NCI-H69 (cell line): ENCODE measurements at places on chromosomes 5 and 9.

GRCh38 chr9:32738501-32739172 lies 44.7 kb upstream of the TMEM215 start:
- no peak for DNase-seq

DNA sequence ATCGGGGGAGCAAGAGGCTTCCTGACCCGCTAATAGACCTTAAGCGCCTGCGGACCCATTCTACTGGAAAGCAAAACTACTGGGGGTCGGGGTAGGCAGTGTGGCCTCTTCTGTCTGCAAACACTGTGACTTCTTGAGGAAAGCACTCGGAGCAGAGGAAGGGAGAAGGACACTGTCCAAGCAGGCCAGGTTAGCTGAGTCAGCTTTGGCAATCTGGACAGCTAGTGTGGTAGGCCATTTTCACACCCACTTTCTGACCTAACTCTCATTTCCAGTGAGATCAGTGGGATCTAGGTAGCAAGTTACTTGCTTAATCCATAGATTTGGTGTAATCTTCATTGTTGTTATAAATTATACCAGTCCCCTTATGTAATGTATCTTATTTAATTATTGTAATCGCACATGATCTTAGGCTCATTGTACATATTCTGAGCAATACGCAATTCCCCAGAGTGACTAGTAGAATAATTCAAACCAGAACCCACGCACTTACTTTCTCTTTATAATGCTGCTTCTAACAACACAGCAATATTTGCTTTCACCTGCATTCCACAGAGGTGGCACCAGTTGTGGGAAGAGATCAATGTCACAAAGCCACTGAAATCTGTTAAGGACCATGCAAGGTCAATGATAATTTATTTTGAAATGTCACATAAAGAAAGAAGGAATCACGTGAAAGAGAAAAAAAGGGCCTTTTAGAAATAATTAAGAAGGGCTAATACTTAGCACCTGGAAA lies 82.9 kb downstream of the NREP start:
- DNase-seq = no peak

DNA sequence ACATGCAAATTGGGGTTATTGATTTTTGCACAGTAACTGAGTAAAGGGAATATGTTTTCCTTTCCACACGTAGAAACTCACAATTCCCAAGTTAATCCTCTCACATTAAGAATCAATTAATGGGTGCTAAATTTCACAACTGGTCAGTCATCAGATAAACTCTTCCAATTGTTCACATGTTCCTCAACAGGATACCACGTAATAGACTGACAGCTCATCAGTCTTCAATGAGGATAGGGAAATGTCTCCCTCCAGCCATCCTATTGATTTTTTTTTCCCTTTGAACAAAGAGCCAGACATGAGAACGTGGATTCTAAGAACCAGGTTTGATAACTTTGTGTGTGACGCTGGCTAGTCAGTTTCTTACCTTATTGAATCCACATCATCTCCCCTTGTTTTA lies 768 bp upstream of the CER1 start:
- peak; percentile 25 for DNase-seq

- peak; percentile 43 for DNase-seq
These were observed 95.8 kb downstream of the CFAP90 start for GRCh38 chr5:7754997-7755596.

DNA sequence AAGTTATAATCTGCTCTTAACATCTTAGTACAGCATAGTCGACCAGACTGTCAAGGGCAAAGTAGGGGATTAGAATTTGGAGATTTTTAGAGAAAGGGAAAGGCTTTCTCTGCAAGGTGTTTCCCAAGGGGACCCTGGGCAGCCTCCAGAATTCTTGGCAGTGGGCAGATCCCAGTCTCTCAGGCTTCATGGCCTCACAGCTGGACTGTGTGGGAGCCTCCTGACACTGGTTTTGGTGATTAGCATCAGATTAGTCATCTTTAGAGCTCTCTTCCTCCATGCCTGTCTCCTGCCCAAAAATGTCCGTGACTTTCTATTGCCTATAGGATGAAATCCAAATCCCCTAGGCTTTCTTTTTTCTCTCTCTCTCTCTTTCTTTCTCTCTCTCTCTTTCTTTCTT lies 370.7 kb downstream of the ZSWIM6 start:
- no peak for DNase-seq

DNA sequence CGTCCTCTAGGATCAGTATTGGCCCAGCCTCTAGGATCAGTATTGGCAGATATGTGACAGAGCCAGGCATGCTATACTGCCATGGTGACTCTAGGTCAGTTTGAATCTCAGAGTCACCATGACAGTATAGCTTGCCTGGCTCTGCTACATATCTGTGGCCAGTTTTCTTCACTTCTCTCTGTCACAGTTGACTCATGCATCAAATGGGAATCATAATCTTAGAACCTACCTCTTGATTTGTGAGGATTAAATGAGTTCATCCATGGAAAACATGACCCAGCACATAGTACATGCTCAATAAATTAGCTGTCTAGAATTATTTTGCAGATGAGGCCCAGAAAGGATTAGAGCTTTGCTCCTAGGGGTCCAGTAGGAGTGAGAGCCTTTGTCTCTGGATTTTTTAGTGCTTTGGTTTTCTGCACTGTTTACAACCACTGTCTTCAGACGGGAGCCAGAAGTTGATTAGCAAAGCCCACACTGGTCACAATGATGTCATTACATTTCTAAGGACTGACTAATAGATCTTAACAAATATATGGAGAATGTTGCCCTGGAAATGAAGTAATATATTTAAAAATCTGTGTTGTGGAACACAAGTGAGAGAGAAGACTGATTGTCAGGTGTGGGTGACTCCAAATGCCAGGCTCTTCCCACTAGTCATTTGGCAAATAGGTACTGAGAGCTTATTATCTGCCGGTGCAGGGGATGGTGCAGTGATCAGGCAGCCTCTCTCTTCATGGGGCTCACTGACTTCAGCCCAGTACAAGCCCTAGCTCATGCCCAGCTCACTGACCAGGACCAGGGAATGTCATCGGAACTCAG lies 76.0 kb downstream of the COL15A1 start:
- DNase-seq = no peak

GRCh38 chr5:73061593-73061992 lies 58.8 kb upstream of the TMEM171 start:
- DNase-seq = no peak
